Fibroblast of the aortic adventitia (primary cell): ENCODE measurements at places on chromosomes 6 and 20. TPM values are rescaled to one million over a fixed set of nuclear protein-coding genes. Genes with fewer than 3 reads are reported as not detected.

The RIMS1 gene
- total RNA-seq: 0.63 TPM in 1 of 2 replicates, not detected in the other

The RAET1G gene
- total RNA-seq: 0.82 and 4.6 TPM in 2 replicates

The TREM2 gene
- total RNA-seq: not detected in 2 replicates

The HLA-DQB1 gene
- total RNA-seq: not detected in 2 replicates

The LHFPL5 gene
- total RNA-seq: not detected in 2 replicates
